ENCODE measurements at places on chromosomes 16 and 17.

GRCh38 chr16:48139517-48139916, 16.3 kb downstream of the ABCC12 start:
- no peak for DNase-seq

DNA sequence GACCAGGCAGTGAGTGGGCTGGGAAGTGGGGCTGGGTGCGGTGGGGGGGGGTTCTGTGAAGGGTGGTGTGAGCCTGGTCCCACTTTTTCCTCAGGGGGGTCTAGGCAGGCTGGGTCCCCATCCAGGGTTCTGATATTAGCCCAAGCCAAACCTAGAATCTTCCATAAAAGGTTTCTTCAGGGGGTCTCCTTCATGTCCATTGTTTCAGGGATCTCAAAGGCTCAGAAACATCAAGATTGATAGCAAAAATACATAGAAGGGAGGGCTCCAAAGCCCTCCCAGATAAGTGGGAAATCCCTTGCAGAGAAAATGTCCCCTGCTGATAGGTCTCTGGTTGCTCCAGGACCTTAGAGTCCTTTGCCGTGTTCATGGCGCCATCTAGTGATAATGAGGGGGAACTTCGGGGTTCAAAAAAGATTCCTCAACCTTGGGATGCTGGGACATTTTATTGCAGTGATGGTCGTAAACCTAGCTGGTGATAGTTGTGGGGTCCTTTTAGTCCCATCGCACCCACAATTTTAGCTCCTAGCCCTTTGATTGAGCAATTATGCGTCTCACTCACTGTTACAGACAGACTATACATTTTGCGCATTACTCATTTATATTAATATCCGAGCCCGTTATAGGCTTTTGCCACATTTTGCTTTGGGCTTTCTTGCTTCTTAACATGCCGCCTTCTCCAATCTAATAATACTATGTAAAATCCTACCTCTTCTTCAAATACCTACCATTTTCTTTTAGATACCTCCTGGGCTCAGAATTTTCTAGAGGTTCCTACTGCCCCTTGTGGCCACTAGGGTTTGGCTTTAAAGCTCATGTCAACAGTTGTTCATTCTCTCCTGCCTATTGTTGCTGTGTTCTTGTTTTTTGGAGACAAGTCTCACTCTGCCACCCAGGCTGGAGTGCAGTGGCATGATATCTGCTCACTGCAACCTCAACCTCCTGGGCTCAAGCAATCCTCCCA, 35.1 kb downstream of the IGF2BP1 start:
- no peak for DNase-seq

DNA sequence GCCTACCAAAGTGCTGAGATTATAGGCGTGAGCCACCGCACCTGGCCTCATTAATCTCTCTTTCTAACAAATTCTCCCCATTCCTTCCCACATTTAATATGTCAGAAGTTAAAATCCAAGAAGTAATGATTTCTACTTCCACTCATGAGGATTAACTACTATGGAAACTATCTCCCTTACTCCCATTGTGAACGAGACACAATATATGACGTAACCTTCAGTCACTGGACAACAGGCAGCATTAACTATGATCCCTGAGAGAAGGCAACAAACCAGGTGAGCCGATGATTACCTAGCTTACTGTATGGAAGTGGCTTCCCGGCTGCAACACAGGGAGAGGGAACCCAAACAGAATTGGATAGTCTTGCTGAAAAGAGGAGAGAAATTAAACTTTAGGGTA, 20.0 kb downstream of the GLG1 start:
- no peak for DNase-seq

DNA sequence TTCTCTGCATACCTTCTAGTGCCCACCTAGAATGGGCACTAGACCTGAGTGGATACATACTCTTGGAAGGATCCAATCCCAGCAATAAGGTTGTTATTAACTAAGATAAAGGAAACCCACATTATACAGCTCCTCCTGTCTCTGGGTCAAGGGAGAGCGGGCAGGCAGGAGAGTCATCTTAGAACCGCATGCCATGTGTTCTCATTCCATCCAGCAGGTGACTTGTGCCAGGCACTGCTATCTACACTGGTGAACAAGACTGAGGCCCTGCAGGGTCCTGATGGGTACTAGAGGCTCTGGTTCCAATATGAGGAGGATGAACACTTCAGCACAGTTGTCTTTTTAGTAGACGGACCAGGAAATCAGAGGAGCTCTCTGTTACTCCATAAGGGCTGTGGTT, 5.9 kb upstream of the CD300H start:
- DNase-seq, result no peak

DNA sequence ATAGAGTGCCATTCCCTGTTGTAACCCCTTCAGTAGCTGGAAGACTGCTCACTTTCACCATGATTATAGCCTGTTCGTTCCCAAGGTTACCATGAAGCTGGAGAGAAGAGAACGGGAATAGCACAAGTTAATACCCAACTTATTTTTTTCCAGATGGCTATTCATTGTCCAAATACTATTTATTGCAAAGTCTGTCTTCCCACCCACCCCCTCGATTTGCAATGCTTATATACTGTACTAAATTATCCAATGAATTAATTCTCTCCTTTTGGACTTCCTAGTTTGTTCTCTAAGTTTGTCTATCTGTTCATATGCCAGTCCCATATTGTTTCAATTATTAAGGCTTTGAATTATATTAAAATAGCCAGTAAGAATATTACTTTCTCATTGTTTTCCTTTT, 231.0 kb downstream of the RAB11FIP4 start:
- DNase-seq, result no peak

- no peak for DNase-seq
Measured at GRCh38 chr17:62067165-62068145, 2.4 kb upstream of the MED13 start.

DNA sequence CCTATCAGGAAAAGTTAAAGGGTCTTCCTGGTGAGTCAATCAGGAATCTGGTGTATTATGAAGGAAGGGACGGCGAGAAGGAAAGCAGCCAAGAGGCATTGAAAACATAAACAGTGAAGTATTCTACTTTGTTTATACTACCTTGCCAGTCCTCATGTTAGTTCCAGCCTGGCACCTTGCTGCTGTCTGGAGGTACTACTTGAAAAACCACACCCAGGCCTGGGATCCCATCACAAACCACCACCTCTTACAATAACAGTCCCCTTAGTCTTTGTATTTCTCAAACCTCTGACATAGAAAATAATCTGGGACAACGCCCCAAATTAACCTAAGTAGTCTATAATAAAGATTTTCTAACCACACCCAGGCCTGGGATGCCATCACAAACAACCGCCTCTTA, 676.7 kb upstream of the SOX9 start:
- DNase-seq, result no peak

DNA sequence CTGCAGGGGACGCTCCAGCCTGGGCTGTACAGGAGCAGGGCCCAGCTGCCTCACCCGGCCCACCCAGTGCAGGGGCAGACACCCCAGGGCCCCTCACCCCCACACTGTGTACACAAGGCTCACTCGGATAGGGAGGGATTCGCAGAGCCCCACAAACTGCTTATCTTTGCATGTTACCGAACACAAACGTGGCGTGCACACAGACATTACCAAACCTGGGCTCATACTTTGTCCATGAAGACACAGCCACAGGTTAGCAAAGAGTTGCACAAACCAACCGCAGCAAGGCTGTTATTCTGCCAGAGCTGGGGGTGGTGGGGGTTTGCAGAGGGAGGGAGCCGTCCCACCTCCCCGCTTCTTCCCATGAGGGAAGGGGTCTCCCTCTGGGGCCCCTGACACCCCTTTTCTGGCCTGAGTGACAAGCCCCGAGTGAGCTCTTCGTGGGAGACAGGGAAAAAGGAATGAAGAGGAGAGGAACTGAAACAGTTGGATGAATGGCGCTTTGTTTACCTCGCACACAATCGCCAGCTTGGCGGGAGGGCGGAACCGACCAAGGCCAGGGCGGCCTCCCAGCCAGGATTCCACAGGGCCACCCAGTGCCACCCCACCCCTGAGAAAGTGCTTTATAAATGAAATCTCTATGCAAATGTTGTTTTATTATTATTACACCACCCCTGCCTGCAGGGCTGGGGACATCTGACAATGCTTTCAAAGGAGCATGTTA, 434 bp upstream of the CPSF4L start:
- DNase-seq, result no peak

- DNase-seq, result no peak
Measured at GRCh38 chr17:51722994-51723393, 435.5 kb downstream of the CA10 start.

GRCh38 chr17:48541577-48542113, 3.3 kb downstream of the HOXB2 start:
- DNase-seq, result no peak

DNA sequence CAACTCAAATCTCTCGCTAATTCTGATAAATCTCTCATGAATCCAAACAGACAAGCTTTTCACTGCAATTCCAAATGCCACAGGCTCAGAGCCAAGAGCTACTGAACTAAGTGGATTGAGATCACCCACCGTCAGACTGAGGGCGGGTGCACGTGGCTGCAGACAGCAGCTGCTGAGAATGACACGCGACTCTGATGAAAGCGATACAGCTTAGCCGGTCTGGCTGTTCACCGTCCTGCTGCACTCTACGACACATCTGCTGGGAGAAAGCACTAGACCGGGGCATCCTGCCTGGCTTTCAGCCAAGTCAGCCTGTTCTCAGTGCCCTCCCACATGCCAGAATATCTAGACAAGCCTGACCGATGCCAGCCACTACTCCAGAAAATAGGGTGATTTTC, 42.6 kb downstream of the KLHDC4 start:
- no peak for DNase-seq

DNA sequence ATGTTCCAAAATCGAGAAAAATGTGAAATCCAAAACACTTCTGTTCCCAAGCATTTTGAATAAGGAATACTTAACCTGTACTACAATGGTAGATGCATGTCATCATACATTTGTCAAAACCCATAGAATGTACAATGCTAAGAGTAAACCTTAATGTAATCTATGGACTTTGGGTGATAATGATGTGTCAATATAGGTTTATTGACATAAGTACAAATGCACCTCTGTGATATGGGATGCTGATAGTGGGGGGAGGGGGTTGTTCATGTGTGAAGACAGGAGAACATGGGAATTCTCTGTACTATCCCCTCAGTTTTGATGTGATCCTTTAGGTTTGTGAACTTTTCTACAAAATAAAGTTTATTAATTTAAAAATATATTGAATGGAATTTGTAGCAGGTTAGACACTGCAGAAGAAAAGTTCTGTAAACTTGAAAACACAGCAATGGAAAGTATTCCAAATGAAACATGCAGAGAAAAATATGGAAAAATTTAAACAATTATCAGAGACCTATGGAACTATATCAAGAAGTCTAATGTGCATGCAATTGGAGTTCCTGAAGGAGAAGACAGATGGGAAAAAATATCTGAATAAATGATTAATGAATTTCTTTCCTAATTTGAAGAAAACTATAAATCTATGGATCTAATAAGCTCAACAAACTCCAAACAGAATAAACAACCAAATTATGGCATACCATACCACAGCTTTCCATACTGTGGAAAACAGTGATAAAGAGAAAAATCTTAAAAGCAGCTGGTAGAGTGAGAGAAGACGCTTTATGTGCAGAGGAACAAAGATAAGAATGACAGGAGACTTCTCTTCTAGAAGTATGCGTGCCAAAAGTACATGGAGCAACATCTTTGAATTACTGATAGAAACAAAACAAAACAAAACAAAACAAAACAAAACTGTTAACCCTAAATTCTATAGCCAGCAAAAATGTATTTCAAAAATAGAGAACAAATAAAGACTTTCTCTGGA, 34.7 kb upstream of the MSI2 start:
- DNase-seq, result no peak

GRCh38 chr16:50774960-50775359, 33.1 kb downstream of the CYLD start:
- DNase-seq, result no peak

DNA sequence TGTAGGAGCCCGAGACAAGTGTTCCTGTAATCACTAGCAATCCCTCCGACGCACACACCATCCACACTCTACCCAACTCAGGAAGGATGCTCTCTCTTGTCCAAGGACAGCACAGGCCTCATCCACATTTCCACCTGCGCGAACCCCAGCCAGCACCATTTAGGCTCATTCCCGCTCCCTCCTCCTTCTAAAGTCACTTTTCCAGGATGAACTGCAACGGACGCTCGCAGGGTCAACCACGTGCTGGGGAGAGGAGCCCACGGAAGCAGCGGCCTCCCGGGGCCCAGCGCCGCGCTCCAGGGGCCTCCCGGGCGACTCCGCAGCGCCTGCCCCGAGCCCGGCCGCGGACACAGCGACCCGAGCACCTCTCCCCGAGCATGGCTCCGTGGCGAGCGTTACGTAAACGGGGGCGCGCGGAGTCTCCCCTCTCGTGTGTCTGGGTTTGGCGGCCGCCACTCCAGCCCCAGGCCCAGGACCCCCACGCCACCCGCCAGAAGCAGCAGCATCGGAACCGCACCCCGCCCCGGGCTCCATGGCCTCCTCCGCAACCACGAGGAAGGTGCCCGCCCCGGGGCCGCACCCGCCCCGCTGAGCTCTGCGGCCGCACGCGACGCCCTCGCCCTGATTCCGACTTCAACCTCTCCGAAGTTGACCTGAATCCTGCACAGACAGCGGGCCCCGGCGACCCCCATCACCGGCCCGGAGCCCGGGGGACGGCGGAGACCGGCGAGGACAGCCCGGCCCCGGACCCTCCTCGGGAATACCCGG, 668 bp downstream of the USP36 start:
- no peak for DNase-seq

- no peak for DNase-seq
Measured at GRCh38 chr16:526181-527014, 1.1 kb upstream of the CAPN15 start.

DNA sequence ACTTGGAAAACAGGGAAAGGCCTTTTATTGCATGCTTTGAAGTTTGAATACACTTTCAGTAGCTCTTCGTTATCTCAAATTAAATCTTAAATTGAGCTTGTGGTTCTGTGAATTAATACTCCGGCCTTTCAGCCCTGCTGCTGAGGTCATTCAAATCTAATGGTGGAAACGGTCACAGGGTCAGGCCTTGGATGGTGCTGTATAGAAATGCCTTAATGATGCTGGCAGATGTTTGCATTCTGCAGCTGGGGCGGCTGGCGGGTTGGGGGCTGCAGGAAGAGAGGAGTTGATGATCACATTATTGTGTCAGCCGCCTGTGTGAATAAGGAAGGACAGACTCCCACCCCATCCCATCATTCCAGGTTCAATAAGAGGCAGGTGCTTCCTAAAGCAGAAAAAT, 723.6 kb downstream of the WWOX start:
- DNase-seq, result no peak

GRCh38 chr17:75131278-75132017, at the start of gene NT5C:
Gene NT5C, minus strand, starts transcription at chr17:75131742. Its CDS starts 35 bp downstream, at chr17:75131707.
- DNase-seq, result peak; percentile 66

Data from stimulated activated CD4-positive, alpha-beta T cell treated with anti-CD3 and anti-CD28 coated beads, TNF-alpha, amount 100 ng/mL, for 48 hours (primary cell).